ENCODE measurements at places on chromosomes 3 and 15. TPM values are rescaled to one million over a fixed set of nuclear protein-coding genes. Genes with fewer than 3 reads are reported as not detected.

The PP2D1 gene
- total RNA-seq, result not detected

The ARRDC4 gene
- total RNA-seq, result 3.8 TPM

DNA sequence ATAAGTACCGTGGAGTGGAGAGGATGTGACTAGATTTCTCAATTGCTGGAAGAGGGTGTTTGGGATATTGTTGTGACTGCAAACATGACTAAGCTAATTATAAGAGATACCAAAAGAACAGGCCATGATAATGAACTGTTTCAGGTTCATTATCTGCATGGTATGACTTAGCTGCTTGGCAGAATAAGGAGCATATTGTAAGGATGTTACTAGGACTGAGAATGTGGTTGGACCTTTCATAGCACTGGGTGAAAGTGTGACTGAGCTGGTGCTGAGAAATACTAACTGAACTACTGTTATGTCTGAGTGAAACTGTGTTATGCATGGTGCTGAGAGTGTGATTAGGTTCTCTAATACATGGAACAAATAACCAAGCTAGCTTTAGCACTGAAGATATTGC is 11.0 kb downstream of the SCN10A start:
- DNase-seq, result no peak

DNA sequence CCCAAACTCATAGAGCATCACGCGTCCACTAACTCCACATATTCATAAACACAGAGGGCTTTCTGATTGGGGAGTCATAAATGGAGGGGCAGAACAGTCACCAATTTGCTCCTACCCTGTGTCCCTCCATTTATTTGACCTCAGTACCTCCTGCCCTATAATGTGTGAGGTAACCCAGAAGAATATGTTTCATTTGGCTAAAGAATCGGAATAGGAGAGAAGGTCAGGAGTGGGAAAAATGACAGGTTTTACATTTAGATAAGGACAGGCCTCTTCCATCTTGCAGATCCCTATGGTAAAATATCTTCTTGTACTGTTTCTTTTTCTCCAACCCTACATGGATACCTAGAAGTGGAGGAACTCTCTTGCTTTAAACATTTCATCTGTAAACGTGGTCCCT is 578.0 kb downstream of the TUSC7 start:
- DNase-seq, result no peak

DNA sequence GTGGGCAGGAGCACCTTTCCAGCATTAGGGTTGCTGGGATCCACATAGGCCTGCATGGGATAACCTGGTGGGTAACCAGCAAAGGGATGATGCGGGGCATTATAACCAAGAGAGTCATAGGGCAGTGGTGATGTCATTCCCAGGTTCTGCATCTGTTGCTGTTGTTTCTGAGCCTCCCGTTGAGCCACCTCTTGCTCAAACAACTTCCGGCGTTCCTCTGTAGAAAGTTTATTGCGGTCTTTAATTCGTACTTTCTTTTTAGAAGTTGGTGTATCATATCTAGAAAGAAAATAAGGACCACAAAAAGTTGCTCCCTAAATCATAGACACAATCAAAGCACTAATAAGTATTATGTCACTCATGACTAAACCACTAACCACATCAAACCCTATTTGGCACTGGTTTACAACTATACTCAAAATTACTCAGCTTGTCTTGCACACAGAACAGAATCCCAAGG is 77.8 kb downstream of the NBEAL2 start:
- no peak for DNase-seq

DNA sequence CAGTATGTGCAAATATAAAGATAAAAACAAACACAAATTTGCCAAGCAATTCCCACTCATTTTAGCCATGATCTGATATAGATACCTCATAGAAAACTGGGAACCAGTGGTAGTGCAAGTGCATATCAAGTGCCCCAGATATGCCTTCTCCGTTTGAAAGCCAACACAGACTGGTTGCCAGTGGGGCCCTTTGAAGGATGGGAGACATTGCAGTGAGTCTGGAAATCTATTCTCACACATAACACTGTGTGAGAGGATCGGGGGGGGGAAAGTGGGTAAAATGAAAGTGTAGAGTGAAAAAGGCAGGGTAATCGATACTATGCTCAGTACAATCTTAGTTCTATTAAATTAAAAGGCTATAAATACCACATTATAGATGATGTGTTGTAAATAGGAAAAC is 83.0 kb downstream of the CBLB start:
- DNase-seq, result no peak
